ENCODE measurements at places on chromosomes 5 and 9.
A peak's percentile ranks its signal among the peaks of the same experiment; 100 is the strongest.

DNA sequence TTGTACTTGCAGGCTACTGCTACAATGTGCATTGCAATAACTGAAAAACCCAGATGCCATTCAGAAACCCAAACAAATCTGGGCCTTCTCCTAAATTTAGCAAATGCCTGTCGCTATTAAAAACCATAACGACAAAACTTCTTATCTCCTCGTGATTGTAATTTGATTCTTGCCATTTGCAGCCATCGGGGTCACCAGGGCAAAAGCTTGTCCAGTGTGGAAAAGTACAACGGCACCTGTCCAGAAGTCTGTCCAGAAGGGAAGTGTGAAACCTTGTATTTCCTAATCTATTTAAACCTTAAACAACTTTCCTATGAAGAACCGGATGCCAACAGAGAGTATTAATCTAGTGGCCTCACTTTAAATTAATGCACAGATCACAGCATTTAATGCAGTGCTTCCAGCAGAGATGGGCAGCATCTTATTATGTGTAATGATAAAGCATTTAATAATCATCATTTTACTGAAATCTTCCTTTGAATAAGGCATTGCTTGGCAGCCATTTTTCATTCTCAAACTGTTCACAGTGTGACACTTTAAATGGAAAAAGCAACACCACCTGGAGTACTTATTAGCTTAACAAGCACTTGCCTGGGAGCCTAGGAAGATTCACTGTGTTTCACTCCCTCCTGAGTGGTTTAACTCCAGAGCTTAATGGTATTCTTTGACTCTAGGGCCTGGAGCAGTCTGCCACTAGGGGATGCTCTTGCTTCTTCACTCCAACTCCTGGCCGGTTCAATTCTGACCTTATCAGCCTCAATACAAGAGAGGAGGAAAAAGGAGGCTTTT, 4.9 kb upstream of the C7 start:
- DNase-seq = peak; percentile 24

DNA sequence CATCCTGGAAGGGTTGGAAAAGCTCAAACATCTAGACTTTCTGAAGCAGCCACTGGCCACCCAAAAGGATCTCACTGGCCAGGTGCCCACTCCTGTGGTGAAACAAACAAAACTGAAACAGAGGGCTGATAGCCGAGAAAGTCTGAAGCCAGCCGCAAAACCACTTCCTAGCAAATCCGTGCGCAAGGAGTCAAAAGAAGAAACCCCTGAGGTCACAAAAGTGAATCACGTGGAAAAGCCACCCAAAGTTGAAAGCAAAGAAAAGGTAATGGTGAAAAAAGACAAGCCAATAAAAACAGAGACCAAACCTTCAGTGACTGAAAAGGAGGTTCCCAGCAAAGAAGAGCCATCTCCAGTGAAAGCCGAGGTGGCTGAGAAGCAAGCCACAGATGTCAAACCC, 87.6 kb downstream of the MAP1B start:
- DNase-seq = no peak

DNA sequence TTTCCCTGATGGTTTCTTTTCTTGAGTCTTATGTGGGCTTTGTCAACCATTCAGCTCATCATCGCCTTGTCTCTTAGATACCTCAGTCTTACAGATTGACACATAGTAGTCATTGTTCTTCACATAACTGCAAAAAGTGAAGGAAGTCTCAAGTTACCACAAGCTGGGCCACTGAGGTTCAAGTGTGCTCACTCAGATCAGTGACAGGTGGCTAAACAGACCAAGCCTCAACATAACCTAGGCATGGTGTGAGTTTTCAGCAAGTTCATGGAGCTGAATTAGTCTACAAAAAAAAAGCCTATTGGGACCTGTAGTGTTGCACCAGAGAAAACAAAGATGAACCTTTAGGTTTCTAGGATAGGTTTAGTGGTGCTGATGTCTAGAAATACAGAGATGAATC, 58.2 kb downstream of the RFK start:
- DNase-seq = no peak

GRCh38 chr9:91395553-91396471, 27.8 kb downstream of the NFIL3 start:
- peak; percentile 83 for DNase-seq

- peak; percentile 32 for DNase-seq
Measured at GRCh38 chr5:80408484-80409366, 861 bp downstream of the ZFYVE16 start.
